ENCODE measurements at places on chromosomes 3 and 15.

GRCh38 chr3:71250026-71250425 lies 333.5 kb downstream of the FOXP1 start:
- peaks cover 18% of the 10 kb centered on the region for H3K36me3 ChIP-seq
- H3K4me3 ChIP-seq: no peak overlapping the region
- DNase-seq: no peak
- peaks cover 32% of the 10 kb centered on the region for H3K4me1 ChIP-seq
- no peaks in the 10 kb centered on the region for H3K27me3 ChIP-seq
- H3K27ac ChIP-seq: no peak overlapping the region

GRCh38 chr3:110575702-110576101 lies 495.9 kb upstream of the NECTIN3 start:
- H3K4me3 ChIP-seq: no peak overlapping the region
- H3K27me3 ChIP-seq: no peaks in the 10 kb centered on the region
- no peaks in the 10 kb centered on the region for H3K36me3 ChIP-seq
- no peak overlapping the region for H3K27ac ChIP-seq
- no peak for DNase-seq

DNA sequence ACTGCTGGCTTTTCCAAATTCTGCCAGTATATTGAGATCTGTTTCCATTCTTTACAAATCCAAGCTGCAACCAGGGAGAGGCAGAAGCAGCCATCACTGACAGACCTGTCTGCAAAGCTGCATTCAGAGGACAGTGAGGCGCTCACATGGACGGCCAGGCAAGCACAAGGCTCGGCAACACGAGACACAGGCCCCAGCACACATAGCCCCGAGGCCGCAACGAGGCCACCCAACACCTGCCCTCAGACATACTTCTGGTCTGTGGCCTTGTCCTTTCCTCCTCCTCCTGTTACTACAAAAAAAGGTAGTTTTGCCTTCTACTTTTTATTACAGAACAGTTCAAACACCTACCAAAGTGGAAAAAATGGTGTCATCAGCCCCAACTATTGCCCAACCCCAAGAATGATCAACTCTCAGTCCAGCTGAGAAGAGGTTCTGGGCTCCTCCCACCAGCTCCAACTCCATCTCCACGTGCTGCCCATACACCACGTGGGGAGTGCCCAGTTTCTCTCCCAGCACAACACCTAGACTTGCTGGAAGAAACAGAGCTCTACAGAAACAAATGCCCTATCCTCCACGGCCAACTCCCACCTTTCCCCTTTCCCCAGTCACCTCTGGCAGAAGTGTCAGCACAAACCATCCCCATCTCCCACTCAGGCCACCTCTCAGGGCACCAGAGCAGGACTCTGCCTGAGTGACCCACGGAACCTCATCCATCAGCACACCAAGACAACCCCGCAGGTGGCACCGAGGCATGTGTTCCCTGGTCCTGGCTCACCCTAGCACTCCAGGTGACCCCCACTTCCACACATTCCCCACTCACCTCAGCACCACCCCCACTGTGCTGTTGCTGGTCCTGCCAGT lies 7.4 kb downstream of the ZXDC start:
- no peak overlapping the region for H3K27ac ChIP-seq
- H3K4me3 ChIP-seq: no peak overlapping the region
- no peak for DNase-seq

DNA sequence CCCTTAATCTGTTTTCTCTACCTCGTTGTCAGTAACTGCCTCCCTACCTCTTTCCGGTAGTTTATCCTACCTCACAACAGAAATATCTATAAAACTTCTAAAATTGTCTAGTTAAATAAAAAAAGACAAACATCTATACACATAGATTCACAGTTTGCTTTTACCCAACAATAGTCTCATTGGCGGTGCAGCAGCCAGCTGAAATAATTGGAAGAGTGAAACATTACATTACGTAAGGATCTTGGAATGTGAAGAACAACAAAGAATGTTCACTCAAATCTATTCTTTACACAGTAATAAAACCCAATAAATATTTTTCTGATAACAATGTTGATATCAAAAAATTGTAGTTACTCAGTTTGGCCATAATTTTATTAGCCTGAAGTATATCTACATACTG lies 115.5 kb upstream of the ARPP21 start:
- no peaks in the 10 kb centered on the region for H3K4me1 ChIP-seq
- H3K27ac ChIP-seq: no peak overlapping the region
- no peak for DNase-seq
- no peaks in the 10 kb centered on the region for H3K27me3 ChIP-seq
- no peak overlapping the region for H3K4me3 ChIP-seq

DNA sequence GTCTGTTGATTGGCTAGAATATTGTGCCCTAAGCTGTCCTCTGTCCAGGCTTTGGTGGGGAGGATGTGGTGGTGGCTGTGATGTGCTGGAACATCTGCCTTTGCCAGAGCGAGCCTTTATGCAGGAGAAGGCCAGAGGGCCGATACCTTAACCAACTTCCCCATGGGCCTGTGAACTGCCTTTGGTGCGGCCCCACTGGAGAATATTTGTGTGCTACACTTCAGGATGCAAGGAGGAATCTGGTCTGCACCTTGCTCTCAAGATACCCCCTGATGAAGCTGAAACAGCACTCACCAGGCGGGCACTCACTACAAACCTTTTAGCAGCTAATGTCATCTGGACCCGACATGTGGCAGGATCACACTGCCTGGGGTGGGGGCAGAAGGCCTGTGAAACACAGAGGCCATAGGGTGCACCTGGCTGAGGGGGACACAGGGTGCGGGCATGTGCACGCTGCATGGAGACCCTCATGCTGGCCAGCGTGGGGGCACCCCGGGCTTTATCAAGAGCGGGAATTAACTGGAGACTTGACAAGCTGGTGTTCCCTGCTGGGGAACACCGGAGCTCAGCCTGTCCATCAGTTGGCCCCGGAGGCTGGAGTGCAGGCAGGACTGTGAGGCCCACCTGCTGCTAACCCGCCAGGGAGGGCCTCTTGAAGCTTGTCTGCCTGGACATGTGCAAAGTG lies 16.4 kb downstream of the PRR23E start:
- H3K4me1 ChIP-seq: no peaks in the 10 kb centered on the region
- H3K4me3 ChIP-seq: no peak overlapping the region
- no peaks in the 10 kb centered on the region for H3K36me3 ChIP-seq
- DNase-seq: no peak

DNA sequence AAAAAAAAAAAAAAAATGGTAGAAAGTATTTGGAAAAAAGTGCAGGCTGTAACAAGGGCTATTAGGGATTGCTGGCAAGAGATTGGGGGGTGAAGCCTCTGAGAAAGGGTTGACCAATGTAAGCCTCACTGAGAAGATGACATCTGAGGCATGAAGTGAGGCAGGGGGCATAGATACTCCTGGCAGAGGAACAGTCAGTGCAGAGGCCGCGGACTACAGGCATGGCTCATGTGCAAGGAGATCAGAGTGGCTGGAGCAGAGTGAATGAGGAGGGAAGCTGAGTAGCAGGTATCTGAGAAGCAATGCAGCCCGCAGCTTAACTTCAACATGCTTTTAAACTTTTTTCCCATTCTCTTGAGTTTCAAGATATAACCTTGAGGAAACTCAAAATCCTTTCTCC lies 5.4 kb downstream of the FBXL22 start:
- peaks cover 61% of the 10 kb centered on the region for H3K4me1 ChIP-seq
- no peak overlapping the region for H3K27ac ChIP-seq
- no peak overlapping the region for H3K4me3 ChIP-seq
- no peaks in the 10 kb centered on the region for H3K27me3 ChIP-seq

DNA sequence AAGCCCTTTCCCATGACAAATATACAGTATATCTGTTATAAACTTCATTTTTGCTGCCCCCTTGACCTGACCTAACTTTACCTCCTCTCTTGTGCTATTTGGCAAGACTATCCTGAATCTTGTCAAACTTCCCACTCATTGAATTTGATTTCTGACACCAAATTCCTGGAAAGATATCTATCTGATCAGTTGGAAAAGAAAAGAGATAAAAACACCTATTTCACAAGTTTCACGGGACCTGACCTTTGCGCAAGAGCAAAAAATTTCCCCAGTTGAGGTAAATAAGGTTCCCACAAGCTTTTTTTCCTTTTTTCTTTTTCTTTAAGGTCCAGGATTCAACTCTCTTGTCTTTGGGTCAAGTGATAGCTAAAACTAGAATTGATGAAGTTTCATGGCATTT lies 189.2 kb upstream of the LPP start:
- H3K27ac ChIP-seq: no peak overlapping the region
- H3K4me3 ChIP-seq: no peak overlapping the region

DNA sequence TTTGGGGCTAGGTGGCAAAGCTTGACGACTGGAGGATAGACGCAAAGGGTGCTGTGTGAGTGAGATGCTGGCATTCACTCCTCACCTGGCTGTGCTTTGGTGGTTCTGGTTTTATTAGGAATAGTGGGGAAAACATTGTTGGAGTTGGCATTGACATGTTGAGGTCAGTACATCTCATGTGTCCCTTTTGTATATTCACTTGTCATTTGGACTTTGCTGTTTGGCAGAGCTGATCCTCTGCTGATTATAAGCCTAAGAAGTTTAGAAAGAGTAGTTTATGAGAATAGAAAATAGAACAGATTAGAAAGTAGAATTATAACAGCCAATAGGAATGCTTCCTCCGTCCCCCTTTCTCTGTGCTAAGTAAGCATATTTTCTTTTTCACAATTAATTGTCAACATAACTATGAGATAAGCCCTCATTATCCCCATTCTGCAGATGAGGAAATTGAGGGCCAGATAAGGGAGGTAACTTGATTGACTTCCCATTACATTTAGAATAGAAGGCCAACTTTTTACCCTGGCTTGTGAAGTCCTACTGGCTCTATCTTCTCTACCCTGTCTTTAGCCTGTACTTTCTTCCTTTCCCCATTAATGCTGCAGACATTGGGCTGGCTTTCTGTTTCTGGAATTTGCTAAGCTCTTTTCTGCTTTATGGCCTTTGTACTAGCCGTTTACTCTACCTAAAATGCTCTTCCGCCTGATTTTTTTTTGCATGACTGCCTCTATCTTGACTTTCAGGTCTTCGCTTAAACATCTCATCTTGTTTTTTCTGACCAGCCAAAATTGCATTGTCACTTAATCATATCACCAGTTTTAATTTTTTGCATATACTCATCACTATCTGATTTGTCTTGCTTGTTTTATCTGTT lies 12.8 kb downstream of the ITPR1 start:
- peaks cover 25% of the 10 kb centered on the region for H3K4me1 ChIP-seq
- no peak for DNase-seq
- no peaks in the 10 kb centered on the region for H3K27me3 ChIP-seq
